Endodermal cell (in vitro differentiated cells): ENCODE measurements at places on chromosomes 1 and 21. TPM values are rescaled to one million over a fixed set of nuclear protein-coding genes. Genes with fewer than 3 reads are reported as not detected.

GRCh38 chr1:221824025-221824424 lies 82.1 kb upstream of the DUSP10 start:
- H3K36me3 ChIP-seq = no peaks in the 10 kb centered on the region
- no peak overlapping the region for H3K4me3 ChIP-seq
- no peaks in the 10 kb centered on the region for H3K4me1 ChIP-seq
- no peak overlapping the region for H3K27ac ChIP-seq
- no peaks in the 10 kb centered on the region for H3K27me3 ChIP-seq

OR2L8 gene
- total RNA-seq = not detected in 3 replicates

- peak overlapping the region; percentile 52 for H3K27ac ChIP-seq
- H3K4me1 ChIP-seq = peaks cover 33% of the 10 kb centered on the region
- H3K27me3 ChIP-seq = no peaks in the 10 kb centered on the region
- peak overlapping the region; percentile 67 for H3K4me3 ChIP-seq
- peaks cover 43% of the 10 kb centered on the region for H3K36me3 ChIP-seq
Observed at GRCh38 chr1:115649964-115650363, 8.2 kb downstream of the VANGL1 start.

DNA sequence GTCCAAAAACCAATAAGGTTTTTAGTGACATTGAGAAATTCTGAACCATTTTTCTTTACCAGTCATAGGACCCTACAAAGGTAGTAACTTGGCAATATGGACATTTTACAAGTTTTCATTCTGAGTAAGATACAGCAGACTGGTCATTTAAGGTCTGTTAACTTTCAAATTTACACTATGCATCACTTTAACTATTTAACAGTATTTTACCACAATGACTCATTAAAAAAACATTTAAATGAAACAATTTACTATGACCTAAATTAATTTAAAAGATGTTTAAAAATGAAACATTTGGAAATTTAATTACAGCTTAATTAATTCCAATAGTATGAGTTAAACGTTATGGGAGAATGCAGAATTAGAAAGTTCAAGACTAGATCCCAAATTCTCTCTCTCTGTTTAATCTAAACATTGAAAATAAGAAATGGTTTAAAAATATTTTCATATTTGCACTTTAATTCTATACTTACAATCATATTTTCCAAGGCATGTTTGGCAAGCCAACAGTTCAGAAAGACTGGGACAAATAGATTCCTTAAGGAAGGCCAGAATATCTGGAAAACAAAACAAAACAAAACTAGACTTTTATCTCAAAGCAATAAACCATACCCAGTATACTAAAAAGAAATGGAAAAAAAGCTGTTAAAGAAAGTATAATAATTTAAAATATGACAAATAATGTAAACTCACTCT lies 140.9 kb downstream of the KCNT2 start:
- no peak for DNase-seq
- H3K27me3 ChIP-seq = no peaks in the 10 kb centered on the region
- no peaks in the 10 kb centered on the region for H3K36me3 ChIP-seq
- H3K4me3 ChIP-seq = no peak overlapping the region

- DNase-seq = no peak
- H3K27me3 ChIP-seq = no peaks in the 10 kb centered on the region
- H3K36me3 ChIP-seq = no peaks in the 10 kb centered on the region
- H3K4me3 ChIP-seq = peak overlapping the region; percentile 1
- no peak overlapping the region for H3K27ac ChIP-seq
Observed at GRCh38 chr1:86773341-86774288, 69.2 kb downstream of the SH3GLB1 start.

DNA sequence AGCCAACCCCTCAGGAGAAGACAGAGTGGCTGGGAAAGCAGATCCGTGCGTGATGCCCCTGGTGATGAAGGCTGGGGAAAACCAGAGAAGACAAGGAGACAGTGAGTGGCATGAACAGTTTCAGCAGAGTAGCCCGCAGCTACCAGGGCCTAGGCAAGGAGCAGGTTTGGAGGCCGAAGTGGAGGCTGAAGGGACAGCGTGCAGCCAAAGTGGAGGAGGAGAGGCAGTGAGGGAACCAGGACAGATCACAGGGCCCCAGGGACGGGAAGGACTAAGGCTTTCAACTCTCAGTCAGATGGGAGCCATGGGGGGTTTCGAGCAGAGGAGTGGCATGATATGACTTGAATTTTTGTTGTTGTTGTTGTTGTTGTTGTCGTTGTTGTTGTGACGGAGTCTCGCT lies 59.9 kb upstream of the SELENON start:
- H3K4me1 ChIP-seq = peaks cover 10% of the 10 kb centered on the region
- H3K4me3 ChIP-seq = no peak overlapping the region
- no peaks in the 10 kb centered on the region for H3K36me3 ChIP-seq
- H3K27ac ChIP-seq = no peak overlapping the region
- DNase-seq = no peak

DNA sequence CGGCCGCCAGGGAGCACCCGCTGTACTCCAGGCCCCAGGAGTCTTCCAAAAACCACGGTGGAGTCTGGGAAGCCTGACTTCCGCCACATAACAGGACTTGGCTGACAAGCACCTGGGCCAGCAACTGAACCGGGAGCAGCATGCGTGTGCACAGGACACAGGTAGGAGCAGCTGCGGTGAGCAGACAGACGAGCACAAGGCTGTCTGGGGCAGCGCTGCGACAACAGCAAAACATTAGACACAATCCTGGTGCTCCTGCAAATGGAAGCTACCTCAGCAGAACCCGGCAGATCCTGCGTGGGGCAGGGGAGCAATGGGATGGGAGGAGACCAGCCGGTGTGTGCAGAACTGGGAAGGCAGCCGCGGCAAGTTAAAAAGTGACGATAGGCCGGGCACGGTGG lies 80.4 kb downstream of the NPHP4 start:
- H3K36me3 ChIP-seq = no peaks in the 10 kb centered on the region
- no peaks in the 10 kb centered on the region for H3K27me3 ChIP-seq
- H3K4me3 ChIP-seq = no peak overlapping the region
- no peaks in the 10 kb centered on the region for H3K4me1 ChIP-seq
- no peak overlapping the region for H3K27ac ChIP-seq
- DNase-seq = peak; percentile 37

CALML6 gene
- total RNA-seq = 0.89 to 1.2 TPM (median 0.97 TPM) in 3 replicates

GRCh38 chr1:184775885-184776284 lies 21.2 kb upstream of the EDEM3 start:
- no peak overlapping the region for H3K4me3 ChIP-seq
- H3K27ac ChIP-seq = no peak overlapping the region
- no peaks in the 10 kb centered on the region for H3K36me3 ChIP-seq

PLEKHN1 gene
- total RNA-seq = 3.8 and 4.6 TPM in 2 replicates

GRCh38 chr1:63000508-63000907 lies 216.6 kb downstream of the ATG4C start:
- peak overlapping the region; percentile 34 for H3K4me3 ChIP-seq
- H3K27ac ChIP-seq = no peak overlapping the region
- no peaks in the 10 kb centered on the region for H3K27me3 ChIP-seq
- peak; percentile 76 for DNase-seq
- peaks cover 19% of the 10 kb centered on the region for H3K4me1 ChIP-seq
- no peaks in the 10 kb centered on the region for H3K36me3 ChIP-seq

IPP gene
- total RNA-seq = 14.8 to 20.4 TPM (median 18.6 TPM) in 3 replicates

SMIM11 gene
- total RNA-seq = 2.2 to 10.5 TPM (median 7.2 TPM) in 3 replicates
